ENCODE measurements at places on chromosomes 3 and 15.

- DNase-seq, result no peak
These were observed 25.8 kb upstream of the ALDH1A3 start for GRCh38 chr15:100853676-100854440.

- no peak for DNase-seq
These were observed 57.8 kb upstream of the LEKR1 start for GRCh38 chr3:156768390-156768789.

- DNase-seq, result no peak
These were observed 77.2 kb downstream of the CADPS start for GRCh38 chr3:62798000-62798399.

- no peak for DNase-seq
These were observed 687.9 kb downstream of the SQOR start for GRCh38 chr15:46322753-46323152.

DNA sequence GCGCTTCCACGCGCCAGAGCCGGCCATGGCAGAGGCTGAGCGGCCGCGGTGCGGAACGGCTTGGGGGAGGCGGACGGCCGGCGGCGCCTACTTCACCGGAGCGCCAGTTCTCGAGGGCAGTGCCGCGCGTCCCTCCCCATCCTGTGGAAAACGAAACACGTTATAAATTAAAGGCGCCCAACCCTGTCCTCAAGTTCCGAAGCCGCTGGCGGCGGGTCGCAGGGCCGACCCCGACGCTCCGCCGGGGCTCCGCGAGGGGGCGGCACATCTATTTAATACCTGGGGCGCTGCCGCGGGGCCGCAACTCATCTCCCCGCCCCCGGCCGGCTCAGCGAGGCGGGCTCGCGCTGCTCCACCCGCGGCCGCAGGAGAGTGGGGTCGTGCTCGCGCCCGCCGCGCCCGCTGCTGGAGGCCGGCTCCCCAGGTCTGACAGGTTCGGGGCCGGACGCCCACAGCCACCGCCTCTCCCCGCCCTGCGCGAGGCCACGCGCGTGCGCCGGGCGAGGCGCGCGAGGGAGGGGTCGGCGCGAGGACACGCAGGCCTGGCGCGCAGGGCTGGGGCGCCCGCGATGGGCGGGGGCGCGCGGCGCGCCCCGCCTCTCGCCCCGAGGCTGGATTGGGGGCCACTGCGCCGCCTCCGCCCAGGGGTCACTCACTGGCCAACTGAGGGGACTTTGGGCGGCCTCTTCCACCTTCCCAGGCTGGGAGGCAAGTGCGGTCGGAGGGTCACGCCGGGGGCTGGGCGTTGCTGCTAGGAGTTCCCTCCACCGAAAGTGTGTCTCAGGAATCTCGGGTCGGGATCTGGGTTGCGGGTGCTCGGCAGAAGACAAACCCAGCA, at the start of gene SLC30A4:
Gene SLC30A4, minus strand, starts transcription at position 428 of the 838 bp plus-strand sequence. Its CDS starts 401 bp downstream, at position 27.
- DNase-seq, result peak; percentile 84

GRCh38 chr3:14220933-14221332, 42.3 kb downstream of the LSM3 start:
- DNase-seq, result no peak

DNA sequence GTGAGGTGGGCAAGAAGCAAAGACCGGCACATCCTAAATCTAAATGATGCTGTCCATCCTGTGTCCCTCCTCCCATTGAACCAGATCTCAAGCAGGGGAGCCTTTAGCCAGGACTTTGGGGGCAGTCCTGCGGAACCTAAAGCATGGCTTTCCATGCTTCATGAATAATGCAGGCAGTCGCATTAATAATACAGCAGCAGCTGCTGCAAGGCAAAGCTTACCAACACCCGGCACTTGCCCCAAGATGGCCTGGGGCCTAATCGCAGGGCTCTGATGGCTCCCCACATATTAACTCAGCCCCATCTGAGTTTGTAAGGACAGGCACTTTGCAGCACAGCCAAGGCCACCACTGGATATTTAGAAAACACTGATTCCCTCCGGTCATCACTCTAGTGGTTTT, 114.4 kb downstream of the NTRK3 start:
- DNase-seq, result no peak

DNA sequence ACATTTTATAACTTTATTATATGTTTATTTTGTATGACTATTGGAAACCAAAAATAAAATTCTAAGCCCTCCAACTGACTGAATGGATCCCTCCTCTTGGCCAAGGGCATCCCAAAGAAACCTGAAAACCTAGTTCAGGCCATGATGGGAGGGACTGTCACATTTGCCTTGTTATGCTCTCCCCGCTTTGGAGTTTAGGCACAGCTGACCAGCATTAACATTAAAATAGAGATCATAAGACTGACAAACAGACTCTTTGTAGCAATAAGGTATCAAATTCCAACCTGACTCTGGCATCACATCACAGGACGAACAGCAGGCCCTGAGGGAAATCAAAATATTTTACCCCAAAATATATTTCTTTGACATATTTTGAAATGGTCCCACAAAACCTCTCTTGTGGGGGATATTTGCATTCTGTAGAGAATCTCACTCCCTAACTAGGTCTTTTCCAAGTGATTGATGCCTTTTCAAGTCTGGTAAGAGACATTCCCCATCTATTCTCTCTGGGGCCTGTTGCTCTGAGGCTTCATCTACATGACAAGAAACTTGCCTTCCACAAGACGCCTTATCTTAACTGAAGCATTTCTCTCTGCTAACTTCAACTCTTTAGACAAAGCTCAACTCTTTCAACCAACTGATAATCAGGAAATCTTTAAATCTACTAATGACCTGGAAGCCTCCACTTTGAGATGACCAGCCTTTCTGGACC, 81.8 kb upstream of the PRR23E start:
- DNase-seq, result no peak

DNA sequence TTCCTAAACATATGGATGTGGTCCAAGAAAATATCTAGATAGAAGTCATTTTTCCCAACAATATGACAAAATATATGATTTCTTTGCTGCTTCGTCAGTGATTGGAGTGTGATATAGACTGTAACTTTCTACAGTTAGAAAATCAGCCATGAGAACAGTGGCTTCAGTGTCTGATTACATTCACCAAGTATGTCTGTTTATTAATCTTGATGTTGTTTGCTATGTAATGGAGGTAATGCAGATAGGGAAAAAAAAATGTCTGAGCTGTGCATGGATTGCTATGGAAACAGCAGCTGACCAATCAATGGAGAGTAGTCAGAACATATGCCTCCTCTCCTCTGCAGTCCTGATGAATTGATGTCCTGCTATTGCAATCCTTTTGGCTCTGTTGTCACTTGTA, 72.3 kb upstream of the GAP43 start:
- no peak for DNase-seq

DNA sequence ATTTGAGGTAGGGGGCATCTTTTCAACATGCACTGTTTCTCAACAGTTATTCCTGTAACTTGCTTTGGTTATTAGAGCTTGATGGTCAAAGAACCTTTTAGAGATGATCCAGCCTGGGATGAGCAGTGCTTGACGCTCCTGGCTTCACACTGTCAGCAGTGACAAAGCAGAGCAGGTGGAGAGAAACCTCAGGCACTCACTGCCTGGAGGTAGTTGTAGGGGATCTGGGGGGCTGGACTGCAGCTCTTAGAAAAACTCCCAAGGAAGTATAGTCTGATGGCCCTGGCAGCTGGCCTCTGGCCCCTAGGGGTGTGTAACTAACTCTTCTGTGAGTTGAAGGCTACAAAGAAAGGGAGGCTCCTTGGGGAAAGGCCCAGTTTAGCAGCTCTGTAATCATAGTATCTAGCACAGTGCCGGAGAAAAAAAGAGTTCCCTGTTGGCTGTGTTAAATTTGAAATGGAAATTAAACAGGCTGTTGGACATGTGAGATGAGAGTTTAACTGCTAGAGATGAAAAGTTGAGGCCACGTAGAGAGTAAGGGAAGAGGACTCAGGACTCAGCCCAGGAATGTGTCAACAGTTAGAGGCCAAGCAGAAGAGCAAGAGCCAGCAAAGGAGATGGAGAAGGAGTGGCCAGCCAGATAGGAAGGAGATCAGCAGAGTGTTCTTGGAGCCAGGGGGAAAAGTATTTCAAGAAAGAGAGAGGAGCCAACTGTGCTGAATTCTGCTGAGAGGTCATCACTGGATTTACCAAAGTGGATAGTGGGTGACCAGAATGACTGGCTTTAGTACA, 14.2 kb downstream of the OXNAD1 start:
- no peak for DNase-seq

- DNase-seq, result no peak
These were observed 744.7 kb downstream of the EPHA3 start for GRCh38 chr3:89851974-89852621.

- DNase-seq, result no peak
These were observed 516.1 kb downstream of the ZIC1 start for GRCh38 chr3:147925272-147925671.

- no peak for DNase-seq
These were observed 6.3 kb upstream of the BHLHE40 start for GRCh38 chr3:4972652-4973643.

DNA sequence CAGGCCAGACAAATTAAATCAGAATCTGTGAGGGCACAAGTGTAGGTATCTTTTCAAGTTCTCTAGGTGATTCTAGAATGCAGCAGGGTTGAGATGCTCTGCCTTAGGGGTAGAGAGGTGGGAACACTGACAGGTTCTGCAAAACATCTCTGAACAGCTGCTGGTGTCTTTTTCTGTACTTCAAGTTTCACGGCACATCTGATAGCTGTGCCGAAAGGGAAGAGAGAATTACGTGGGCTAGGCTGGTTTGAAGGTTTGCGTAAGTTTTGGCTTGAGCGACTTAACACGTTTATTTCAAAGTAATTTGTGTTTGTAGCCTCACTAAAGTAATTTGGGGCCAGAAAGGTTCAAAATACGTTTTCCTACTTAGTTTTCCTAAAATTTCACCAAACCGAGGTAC, 22.5 kb downstream of the PXK start:
- peak; percentile 68 for DNase-seq

DNA sequence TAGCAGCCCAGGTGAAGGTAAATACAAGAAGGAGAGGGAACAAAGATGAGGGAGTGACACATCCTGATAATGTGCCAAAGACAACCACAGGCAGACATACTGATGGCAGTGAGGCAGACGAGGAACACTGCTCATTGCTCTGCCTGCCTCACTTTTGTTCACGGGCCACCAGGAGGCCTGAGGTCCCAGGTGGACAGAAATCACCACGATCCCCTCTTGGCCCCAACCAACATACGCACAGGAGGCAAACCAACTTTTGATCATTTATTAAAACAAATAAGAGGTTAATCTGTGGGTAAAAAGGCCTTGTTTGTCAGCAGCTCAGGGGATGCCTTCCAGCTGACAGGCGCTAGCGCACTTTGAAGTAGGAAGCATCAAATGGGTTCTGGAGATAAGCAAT, 4.2 kb downstream of the ALG1L2 start:
- DNase-seq, result no peak

GRCh38 chr3:23968463-23969184, 23.5 kb downstream of the NR1D2 start:
- DNase-seq, result no peak

DNA sequence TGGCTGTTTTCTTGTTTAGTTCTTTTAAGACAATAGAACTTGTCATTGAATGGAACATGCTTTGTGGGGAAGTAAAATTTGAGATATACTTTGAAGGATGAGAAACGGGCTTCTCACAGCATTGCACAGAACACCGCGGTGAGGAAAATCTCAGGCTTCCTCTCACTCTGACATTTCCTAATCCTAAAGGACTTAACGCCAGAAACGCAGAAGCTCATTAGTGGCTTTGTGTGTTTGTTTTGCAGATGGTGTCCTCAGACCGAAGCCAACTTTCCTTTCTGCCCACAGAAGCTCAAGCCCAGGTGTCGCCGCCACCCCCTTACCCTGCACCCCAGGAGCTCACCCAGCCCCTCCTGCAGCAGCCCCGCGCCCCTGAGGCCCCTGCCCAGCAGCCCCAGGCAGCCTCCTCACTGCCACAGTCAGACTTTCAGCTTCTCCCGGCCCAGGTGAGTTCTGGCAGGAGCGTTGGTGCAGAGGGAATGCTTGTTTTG, 78.9 kb upstream of the BLM start:
- DNase-seq, result no peak

DNA sequence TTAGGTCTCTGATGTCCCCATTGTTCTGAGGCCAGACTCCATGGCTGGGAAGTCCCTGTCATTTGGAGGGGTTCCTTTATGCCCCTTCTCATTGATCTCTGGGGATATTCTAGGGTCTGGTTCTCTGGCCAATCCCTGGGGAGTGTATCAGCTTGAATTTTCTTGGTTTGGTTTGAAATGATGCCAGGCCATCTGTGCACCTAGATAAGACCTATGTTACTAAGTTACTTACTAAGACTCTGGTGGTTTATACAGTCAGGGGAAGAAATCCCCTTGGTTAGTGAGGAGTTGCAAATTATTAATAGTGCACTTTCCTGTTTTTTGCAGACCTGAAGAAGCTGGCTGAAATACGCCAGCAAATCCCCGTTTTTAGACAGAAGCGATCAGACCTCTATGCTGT, 20.3 kb downstream of the NIT2 start:
- no peak for DNase-seq

DNA sequence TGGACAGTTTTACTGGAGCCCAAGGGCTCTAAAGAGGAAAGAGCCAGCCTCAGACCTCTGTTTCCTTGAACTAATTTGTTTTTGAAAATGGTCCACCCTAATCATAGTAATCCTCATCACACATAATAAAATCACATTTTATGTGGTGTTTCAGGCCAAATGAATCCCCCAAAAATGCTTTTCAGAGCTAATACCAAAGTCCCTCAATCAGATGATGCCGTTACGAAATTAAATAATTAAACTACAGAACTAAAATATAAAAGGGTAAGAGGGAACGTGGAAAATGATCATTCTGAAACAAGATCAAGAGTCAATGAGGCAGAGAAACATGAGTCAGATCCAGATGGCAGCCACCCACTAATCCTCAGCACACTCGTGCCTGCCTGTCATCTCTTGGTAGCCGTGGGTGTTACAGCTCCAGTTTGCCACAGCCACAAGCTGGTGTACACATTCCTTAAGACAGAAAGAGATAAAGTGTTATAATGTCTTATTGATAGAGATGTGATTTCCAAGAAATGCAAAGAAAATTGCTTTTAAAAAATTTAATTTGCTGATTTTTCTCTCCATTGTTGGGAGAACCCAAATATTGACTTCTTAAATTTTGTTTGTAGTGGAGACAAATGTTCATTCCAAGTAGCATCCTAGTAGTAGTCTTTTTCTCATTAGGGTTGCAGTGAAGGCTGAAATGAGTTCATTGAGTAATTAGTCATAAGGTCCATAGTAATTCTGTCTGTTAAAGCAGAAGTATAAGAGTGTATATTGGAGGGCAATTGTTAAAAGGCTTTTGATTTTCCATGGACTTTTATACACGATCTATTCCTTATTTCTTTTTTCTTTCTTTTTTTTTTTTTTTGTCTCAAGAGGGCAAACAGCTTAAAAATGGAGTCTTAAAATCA, 104.2 kb downstream of the AGBL1 start:
- DNase-seq, result no peak

GRCh38 chr15:71632576-71633195, 177.7 kb upstream of the NR2E3 start:
- DNase-seq, result no peak

DNA sequence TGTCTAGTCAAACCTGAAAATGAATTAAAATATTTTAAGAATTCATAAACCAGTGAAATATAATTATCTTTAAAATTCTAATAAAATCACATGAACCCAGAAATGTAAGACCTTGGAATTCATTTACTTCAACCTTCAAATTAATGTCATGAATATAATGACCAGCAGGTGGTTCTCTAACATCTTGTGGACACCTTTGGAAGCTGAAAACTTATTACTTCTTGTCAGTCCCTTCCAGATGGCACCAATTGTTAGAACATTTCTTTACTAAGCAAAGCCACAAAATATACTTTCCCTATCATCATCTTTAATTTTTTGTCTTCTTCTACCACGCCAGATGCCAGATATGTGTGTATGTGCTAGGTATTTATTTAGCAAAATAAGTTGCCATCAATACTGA, 240.0 kb downstream of the MBNL1 start:
- DNase-seq, result peak; percentile 24

Measured in germinal center (tissue), 1 donor.